ENCODE measurements at places on chromosomes 6 and 20.

DNA sequence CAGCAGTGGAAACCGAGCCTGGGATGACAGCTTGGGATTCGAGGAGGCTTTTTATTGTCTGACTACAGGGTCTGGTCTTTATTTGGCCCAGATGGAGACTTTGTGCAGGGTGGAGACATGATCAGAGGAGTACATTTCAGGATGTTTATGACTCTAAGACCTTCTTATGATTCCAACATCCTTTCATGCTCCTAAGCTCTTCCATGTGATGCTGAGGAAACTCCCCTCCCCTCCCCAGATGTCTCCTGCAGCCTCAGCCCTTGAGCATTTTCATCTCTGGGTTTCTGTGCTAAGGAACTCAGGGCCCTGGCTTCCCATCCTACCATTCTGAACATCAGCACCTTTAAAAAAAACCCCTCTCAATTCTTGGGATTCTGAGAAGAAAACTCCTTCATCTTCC is 186.6 kb downstream of the SOX4 start:
- no peak for DNase-seq

DNA sequence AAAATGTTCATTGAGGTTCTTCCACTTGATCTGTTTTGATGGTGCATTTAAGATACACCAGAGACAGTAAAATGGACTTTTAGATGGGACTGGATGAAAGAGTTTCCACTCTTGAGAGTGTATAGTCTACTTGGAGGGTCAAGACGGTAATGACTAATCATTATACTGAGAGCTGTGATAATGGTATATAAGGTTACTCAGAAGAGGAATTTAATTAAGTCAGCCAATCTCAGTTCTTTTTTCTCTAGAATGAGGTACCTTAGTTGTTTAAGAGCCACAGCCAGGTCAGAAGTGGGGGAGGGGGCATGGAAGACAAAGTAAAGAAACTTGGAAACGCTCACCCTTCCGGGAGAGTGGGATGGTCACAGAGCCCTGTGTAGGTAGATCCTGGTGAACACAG is 123.9 kb downstream of the MAP3K4 start:
- DNase-seq = no peak

DNA sequence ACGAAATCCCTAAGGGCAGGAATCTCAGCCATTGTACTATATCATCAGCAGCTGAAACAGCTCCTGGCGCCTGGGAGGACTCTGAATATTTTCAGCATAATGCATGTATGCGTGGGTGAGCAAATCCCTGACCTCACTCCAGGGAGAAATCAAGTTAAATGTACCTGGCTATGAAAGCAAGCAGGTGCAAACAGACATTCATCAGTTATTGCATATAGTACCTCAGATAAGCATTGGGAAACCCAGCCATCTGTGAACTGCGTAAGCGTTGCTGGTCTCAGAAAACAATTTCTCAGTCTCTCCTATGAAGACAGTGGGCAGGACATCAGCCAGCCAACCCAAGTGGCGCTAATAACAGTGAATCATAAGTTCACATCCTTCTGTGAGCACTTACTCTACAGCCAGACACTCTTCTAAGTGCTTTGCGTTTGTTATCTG is 622.6 kb downstream of the EPM2A start:
- DNase-seq = no peak

DNA sequence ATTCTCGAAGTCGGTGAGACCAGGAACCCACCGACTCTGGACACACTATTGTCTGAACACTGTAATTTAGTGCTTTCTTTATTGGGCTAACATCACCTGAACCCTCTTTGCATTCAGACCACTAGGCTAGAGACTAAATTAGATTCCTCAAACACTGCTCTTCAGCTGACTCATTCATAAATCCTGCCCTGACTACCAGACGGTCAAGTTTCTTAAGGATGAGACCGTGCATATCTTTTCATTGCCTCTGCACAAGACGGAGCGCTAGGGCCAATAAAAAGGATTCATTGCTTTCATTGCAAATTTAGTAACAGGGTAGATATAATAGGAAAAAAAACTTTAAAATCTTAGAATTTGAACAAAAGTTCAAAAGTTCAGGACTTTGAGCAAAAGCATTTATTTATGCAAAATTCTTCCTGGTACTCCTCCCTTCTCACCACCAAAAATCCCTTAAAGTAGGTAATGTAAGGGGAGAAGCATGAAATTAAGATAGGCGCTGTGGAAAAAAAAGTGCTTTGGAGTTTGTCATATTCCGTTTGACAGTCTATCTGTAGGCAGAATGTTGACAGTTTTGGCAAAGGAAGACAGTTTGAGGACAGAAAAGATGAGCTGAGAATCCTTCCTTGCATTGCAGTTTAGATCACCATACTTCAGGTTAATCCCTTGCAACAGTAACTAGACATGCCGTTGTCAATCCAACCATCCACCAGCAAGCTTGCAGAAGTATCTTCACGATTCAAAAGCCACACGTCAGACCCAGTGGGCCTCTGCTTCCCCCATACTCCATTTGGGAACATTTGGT is 328.6 kb upstream of the JARID2 start:
- DNase-seq = no peak

GRCh38 chr6:18263418-18264218 is 712 bp downstream of the DEK start:
- peak; percentile 66 for DNase-seq

- DNase-seq = no peak
Measured at GRCh38 chr6:80156221-80156620, 49.8 kb downstream of the BCKDHB start.

DNA sequence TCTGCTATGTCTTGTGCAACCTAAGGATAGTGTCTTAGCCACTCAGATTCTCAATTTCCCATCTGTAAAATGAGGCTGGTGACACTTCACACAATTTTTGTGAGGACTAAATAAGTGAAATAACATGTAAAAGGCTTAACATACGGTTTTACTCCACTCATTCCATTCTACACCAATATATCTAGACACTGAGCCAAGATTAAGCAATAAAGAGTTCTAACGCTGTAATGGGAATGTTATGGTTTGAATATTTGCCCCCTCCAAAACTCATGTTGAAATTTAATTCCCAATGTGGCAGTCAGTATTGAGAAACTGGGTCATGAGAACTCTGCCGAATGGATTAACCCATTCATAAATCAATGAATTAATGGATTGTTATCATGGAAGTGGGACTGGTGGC is 301.0 kb downstream of the HACE1 start:
- no peak for DNase-seq

GRCh38 chr20:11140359-11140758 is 466.6 kb upstream of the JAG1 start:
- DNase-seq = no peak

GRCh38 chr20:35849706-35850105 is 77.9 kb downstream of the PHF20 start:
- no peak for DNase-seq

DNA sequence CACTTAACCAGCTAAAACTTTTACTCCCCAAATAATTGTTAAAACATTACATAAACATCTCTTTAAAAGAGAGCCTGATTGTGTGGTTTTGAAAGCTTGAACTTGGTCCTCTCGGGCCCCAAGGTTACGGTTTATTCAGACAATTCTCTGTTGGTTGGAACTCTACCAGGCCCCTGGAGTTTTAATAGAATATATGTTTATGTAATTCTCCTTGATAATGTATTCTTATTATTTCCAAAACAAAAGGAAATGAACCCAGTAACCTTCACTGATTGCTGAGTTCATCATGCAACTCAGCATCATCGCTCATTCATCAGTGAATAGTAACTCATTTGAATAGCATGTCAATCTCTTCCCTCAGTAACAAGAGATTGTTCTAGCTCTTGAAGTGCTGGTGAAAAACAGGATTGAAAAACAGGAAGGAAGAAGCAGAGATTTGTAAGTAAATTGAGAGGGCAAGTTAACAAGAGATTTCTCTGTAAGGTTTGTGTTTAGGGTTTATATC is 464.5 kb upstream of the MARCKS start:
- DNase-seq = no peak

DNA sequence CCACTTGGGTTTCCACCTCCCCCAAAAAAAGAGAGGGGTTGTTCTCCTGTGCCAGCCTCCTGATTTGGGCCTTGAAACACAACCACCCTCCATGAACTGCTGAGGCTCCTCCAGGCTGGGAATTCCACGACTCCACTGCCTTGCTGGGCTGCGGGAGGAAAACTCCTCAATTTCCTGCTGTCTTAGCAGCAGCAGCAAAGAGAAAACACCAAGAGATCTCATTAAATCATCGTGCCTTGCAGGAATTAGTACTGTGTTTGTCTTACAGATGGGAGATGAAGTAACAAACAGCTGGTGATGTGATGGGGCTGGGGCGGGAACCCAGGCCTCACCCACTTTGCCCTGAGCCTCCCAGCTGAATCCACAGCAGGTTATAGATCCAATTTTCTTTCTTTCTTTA is 29.0 kb downstream of the BPIFB1 start:
- no peak for DNase-seq

- DNase-seq = no peak
Measured at GRCh38 chr20:10940941-10941340, 267.1 kb upstream of the JAG1 start.

- DNase-seq = no peak
Measured at GRCh38 chr20:50036703-50037102, 53.9 kb downstream of the SNAI1 start.

DNA sequence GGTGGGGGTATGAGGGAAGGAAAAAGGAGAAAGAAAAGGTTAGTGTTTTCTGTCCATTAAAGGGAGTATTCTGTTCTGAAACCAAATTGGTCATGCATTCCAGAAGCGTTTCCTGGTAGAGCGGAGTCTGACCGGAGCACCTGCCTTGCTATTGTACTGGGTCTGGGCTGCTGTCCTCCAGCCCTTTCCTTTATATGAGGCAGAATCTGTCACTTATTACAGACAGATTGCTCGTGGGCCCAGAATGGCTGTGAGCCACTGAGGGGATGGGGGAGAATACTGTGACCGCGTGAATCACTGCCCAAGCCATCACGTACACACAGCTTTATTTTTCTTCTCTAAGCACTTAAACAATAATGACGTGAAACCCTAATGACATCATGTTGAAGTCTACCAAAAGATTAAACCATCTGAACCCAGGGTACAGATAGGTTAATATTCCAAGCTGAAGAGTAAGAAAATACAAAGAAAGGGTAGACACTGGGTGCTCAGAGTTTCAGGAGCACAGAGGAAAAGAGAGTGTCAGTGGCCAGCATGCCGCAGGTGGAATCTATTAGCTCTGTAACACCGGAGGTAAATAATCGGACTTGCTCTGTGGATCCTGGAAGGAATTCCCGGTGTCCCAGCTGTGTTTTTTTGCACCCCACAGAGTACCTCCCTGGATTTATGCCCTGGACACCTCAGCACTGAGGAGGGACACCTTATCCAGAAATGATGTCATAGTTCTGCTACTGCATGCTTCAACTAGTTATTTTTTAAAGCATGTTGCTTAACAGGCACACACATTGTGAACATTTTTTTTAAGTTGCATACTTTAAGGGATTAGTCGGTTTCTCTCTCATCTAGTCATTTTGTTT is 573.3 kb downstream of the PKHD1 start:
- no peak for DNase-seq

GRCh38 chr6:170199716-170200115 is 91.2 kb downstream of the DLL1 start:
- DNase-seq = peak; percentile 16

DNA sequence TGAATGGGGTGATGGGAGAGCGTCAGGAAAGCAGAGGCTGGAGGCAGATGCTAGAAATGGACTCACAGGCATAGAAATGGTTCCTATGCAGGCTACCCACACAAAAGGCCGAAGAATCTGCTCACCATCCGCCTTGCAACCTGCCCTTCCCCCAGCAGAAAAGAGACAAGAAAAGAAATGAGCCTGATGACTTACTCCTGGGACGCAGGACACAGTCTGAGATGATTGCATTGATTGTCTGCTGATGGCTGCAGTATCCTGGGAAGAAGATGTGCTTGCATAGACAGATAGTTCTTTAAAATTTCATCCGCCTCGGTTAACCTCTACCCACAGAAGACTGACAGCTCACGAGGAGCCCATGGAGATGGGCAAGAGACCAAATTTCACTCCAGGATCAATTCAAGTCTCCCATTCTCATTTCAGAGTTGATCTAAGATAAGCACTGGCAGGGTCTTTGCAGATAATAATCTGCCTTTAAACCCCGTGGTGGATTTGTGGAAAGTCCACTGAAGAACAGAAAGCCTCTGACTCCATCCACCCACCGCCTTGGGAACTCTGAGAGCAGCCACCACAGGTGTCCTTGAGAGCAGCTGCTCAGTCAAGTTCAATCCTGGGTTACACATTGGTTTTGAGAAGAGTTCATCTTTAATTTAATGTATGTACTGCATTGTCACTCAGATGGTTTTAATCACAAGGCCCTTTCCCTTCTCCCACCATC is 7.2 kb downstream of the AGPAT4 start:
- peak; percentile 32 for DNase-seq

DNA sequence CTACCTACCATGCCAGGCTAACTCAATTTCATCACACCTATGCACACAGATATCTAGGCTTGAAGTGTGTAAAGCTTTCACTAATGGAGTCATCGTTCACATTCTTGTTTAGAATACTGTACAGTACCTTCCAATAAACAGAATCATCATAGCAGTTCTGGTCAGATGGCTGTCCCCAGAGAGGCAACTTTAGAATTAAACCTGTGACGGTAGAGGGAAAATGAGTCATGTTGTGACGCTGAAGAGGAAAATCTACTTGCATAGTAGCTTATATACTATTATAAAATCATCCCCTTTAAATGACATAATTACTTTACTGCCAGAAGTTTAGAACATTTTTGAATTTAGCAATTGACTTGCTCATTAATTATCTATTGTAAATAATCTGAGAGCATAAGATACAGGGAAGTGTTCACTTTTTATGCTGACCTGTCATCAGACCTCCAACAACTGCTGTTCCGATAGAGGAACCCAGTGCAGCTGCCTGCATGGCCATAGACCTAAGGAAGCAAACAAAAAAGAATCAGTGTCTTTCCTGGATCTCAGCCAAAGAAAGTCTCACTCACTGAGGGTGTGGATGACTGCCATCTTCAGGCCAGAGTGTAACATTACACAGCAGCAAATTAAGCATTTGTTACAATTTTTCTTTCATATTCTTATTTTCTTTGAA is 29.8 kb downstream of the RHAG start:
- DNase-seq = no peak

DNA sequence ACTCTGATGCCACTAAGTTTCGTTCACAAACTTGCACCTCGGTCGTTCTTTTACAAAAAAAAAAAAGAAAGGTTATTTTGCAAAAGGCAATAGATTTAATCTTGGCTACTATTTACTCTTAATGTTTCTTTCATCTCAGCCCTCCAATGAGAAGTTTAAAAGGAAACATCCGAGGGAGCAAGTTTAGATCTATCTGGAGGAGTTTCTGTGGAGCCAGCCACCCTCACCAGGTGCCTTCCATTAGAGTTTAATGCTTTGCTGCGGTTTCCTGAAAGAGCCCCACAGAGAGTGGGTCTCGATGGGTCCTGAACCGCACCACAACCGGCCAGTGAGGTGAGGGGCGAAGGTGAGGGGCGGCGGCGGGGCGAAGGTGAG is 632 bp downstream of the PRKN start:
- no peak for DNase-seq

GRCh38 chr20:43731469-43731868 is 4.7 kb upstream of the GTSF1L start:
- no peak for DNase-seq

- no peak for DNase-seq
Measured at GRCh38 chr6:37321101-37321500, 32.7 kb upstream of the RNF8 start.

Measured in H1 (cell line).